ENCODE measurements at places on chromosomes 13 and 19. TPM values are rescaled to one million over a fixed set of nuclear protein-coding genes. Genes with fewer than 3 reads are reported as not detected.

The MAB21L1 gene
- 0.31 TPM for polyA plus RNA-seq

The SIGLEC9 gene
- polyA plus RNA-seq: 3.6 TPM

The NCCRP1 gene
- 40.6 TPM for polyA plus RNA-seq

The PRRG2 gene
- polyA plus RNA-seq: 8.6 TPM

The KCNJ14 gene
- polyA plus RNA-seq: 0.19 TPM

The CLDND2 gene
- polyA plus RNA-seq: 4.3 TPM
